ENCODE measurements at places on chromosomes 13 and 19. TPM values are rescaled to one million over a fixed set of nuclear protein-coding genes. Genes with fewer than 3 reads are reported as not detected.

STK11 gene
- total RNA-seq: 98.9 TPM

SPACA4 gene
- total RNA-seq: not detected

BST2 gene
- total RNA-seq: 0.29 TPM

GRCh38 chr13:33193428-33193974, 92.1 kb downstream of the STARD13 start:
- DNase-seq: no peak

DNA sequence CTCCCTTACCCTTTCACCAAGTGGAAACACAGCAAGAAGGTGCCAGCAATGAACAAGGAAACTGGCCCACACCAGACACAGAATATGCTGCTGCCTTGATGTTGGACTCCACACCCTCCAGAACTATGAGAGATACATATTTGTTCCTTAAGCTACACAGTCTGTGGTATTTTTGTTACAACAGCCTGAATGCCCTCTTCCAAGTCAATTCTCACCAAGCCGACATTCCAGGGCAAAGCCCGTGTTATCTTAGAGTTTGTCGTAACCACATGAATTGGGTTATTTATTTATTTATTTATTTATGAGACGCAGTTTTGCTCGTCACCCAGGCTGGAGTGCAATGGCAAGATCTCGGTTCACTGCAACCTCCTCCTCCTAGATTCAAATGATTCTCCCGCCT, 14.9 kb downstream of the FGF21 start:
- no peak for DNase-seq
